ENCODE measurements at places on chromosomes 2 and 18.
A peak's percentile ranks its signal among the peaks of the same experiment; 100 is the strongest.

GRCh38 chr2:2610751-2611150 is 279.7 kb upstream of the MYT1L start:
- DNase-seq: no peak

- no peak for DNase-seq
These were observed 51.8 kb downstream of the LPIN2 start for GRCh38 chr18:2960983-2961696.

GRCh38 chr2:238875101-238875470 is 27.2 kb downstream of the TWIST2 start:
- no peak for DNase-seq

DNA sequence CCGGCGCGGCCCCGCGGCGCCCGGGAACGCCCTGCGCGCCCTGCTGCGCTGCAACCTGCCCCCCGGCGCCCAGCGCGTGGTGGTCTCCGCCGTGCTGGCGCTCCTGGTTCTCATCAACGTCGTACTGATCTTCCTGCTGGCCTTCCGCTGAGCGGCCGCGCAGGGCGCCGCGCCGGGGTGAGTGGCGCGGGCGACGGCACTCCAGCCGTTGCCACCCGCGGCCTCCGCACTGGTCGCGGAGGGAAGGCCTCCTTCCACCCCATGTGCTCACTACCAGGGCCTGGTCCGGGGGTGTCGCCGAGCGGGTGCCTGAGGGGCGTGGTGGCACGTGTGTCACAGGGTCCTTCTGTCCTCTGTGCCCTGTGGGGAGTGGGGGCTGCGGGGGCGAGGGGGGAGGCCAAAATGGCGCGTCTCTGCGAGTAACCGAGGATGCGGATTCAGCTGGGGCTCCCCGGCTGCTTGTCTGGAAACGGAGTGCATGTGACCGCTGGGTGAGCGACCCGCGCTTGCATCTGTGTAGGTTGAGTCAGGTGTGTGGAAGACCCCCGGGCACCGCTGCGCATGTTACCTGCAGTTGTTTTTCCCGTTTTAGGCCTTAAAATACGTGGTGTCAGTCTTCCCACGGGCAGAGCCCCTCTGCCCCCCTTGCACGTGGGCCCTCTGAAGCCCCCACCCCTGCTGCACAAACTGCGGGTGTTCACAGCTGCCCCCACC is 58.0 kb downstream of the FAM168B start:
- DNase-seq: no peak

GRCh38 chr2:205731583-205731981 is 49.3 kb downstream of the NRP2 start:
- no peak for DNase-seq

- DNase-seq: no peak
These were observed 68.3 kb downstream of the REV1 start for GRCh38 chr2:99421469-99421868.

GRCh38 chr2:3899536-3900155 is 196.3 kb downstream of the DCDC2C start:
- DNase-seq: no peak

GRCh38 chr18:36083729-36084128 is 16.4 kb upstream of the RPRD1A start:
- peak; percentile 34 for DNase-seq

DNA sequence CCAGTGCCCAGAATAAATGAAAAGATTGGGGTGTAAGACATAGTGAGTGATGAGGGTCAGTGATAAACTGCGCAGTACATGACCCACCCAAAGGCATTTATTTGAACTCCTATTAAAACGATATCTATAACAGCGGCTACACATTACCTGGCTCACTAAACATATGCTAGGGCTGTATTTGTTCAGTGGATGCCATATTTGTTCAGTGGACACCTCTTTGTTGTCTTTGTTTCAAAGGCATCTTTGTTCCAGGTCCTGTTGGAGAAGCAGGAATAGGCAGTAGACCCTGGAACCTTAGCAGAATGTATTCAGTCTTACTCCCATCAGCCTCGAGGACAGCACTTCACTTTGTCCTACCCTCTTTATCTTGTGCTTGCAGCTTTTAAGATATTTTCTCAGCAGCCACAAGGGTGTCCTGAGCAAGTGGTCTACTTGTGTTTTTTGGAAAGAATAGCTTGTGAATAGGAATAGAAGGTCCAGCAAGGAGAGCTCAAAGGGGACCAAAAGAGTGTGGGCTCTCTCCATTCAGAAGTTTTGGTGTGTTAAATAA is 650.8 kb upstream of the FANCL start:
- no peak for DNase-seq
